ENCODE measurements at places on chromosomes 16 and 17.

DNA sequence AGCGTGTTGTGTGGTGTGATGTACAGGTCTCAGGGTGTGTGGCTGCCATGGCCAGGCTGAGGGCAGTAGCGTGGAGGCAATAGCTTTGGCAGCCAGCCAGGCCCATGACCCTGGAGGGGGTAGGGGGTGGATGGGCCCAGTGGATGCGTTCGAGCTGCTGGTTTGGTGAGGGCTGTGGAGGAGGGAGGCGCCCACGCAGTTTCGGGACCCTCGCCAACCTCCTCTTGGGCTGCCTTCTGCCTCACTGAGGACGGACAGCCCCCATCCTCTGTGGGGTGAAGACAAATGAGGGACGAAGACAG, 238.6 kb upstream of the GSE1 start:
- DNase-seq, result no peak

DNA sequence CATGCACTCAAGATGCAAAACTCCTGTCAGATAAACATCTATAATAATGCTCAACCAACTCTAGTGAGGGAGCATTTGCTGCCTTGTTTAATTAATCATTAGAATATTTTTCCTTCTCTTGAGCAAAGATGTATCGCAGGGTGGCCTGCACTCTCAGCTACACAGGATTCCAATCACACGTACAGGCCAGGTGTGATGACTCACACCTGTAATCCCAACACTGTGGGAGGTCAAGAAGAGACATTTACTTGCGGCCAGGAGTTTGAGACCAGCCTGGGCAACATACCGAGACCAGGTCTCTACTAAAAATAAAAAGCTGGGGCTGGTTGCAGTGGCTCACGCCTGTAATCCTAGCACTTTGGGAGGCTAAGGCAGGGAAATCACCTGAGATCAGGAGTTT, 49.1 kb downstream of the ARHGAP17 start:
- no peak for DNase-seq

DNA sequence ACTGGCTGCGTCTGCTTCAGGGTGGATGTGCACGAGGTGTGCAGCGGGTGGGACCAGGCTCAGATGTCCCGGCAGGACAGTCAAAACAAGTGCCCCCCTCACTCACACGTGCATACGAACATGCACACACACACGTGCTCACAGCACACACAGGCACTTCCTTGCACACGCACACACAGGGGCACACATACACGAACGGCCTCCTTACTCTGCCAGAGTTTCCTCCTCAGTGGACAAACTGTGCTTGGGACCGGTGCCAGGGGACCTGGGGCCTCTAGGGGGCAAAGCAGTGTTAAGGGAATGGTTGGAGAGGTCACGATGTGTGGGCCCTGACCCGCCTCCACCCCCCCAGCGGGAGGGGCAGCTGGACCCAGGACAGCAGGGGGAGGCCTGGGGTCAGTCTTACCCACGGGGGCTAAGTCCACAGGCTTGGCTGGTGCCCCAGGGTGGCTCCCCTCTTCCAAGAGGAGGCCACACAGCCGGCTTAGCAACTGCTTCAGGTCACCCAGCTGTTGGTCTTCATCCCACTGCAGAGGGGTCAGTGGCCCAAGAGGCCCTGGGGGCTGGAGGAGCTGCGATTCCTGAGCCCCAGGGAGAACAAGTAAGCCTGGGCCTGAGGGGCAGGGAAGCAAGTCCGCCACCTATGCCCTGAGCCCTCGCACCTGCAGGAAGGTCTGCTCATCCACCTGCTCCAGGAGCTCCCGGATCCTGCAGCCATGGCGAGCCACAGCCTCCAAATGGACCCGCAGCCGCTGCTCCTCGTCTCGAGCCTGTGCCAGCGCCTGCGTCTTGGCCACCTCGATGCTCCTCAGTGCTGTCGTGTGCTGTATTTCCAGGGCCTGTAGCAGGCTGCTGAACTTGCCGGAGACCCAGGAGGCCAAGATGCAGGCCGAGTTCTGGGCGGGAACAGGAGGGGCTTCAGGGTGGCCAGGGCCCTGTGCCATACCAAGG, 4.9 kb downstream of the TRIM65 start:
- DNase-seq, result no peak

DNA sequence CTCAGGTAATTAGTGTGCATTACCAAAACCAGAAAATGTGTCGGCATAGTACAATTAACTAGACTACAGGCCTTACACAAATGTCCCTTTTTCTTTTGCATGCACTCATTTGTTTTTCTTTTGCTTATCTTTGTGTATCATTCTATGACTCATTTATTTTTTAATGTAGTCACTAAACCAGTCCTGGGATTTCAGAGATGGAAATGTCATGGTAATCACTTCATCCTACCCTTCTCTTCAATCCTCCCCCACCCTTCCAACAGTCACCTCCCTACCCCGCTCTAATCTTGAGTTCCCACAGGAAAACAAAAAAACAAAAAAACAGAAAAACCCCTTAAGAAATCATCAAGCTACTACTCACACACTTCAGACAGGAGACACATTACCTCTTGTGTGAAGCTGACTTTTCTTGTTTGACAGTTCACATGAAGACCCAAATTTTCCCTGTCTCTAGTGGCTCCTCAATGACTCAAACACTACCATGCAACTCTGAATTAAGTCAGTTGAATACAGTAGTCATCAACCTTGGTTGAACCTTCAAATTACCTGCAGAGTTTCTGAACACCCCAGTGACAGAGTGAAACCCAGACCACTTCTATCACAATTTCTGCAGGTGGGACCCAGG, 242.4 kb upstream of the SALL1 start:
- no peak for DNase-seq
